Upper lobe of right lung (tissue), 1 donor: ENCODE measurements at places on chromosomes 13 and 19.

GRCh38 chr19:50552540-50552939, 15.7 kb downstream of the LRRC4B start:
- no peak for DNase-seq

DNA sequence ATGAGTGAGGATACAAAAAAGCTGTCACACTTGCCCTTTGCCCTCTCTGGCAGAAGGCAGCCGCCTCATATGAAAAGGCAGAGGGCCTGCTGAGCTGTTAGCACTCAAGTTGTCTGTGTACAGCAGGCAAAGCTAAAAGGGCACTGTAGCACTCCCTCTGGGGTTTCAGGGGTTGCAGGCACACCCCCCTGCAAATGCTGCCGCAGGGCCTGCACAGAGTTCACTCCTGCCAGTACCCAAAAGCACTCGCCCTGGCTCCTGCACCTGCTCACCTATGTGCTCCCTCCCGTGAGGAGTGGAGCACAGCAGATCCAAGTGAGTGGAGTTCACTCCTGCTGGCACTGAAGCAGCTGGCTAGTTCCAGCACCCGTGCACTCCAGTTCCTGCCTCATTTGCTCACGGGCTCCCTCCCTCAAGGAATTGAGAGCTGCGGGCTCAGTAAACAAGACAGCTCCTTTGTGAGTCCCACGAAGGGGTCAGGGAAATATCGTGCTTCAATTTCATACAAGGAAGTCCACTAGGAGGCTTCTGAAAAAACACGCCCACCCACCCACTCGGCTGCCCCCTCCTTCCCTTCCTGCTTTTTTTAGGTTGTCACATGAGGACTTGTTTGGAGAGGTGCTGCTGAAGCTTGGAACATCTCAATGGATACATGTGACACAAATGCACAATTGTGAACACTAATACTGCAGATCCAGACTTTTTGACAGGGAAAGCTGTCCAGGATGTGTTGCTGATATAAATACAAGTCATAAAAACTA, 9.9 kb upstream of the RCBTB2 start:
- peak; percentile 78 for DNase-seq

DNA sequence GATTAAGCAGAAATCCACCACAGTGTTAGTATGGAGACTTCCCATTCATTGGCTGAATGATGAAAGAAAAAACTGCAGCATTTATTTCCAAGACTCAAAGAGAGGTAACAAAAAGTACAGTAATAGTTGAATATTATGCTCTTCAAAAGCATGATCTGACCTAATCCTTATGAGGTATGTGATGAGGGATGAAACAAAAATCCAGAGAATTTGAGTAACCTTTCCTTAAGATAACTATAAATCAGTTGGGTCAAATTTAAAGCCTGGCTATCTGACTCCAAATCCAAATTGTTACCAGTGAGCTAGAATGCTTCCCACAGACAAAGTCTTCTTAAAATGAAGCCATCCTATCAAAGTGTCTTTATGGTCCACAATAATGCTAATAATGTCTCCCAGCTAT, 38.1 kb downstream of the NUFIP1 start:
- no peak for DNase-seq

DNA sequence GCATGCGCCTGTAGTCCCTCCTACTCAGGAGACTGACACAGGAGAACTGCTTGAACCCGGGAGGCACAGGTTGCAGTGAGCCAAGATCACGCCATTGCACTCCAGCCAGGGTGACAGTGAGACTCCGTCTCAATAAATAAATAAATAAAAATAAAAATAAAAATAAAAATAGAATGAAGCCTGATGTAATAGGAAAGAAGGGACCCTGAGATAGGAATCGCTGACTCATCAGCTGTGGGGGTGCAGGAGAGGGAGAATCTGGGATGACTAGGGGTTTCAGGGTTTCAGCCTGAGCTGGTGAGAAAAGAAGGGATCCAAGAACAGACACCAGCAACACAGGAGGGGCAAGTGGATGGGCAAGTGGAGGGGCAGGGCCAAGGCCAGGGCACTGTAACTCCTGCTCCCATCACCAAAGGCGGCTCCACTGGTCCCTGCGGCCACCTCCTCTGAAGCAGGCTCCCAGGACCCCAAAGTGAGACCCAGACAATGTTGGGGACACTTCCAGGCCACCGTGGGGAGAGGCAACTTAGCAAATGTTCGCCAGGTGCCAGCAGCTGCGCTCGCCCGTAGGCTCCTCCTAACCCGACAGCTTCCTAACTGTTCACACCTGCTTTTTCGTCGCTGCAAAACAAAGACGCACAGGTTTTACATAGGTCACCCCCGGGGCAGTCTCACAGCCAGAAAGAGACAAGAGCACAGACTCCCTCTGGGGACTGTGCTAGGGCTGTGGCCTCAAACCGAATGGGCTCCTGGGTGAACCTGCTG, 1.2 kb downstream of the HAUS8 start:
- DNase-seq = no peak

GRCh38 chr13:30364876-30365275, 57.4 kb upstream of the UBE2L5 start:
- DNase-seq = no peak

DNA sequence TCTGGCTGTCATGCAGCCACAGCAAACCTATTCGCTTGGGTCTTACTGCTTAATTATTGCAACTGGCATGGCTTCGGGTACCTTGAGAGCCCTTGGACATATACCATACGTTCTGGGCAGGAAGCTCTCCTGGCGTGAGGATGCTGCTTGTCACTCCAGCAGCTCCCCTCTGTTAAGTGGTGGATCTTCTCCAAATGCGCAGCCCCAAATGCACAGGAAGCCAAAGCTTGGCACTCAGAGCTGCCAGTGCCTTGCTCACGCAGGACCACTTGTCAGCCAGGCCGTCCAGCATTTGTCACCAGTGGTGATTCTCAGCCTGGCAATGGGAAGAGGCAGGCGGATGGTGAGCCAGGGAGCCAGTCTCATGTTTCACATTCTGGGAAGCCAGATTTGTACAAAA, 158.6 kb downstream of the KATNAL1 start:
- no peak for DNase-seq

- no peak for DNase-seq
Measured at GRCh38 chr13:101415358-101416174, 742 bp downstream of the NALCN start.

GRCh38 chr13:111533900-111534683, 213.7 kb downstream of the TEX29 start:
- DNase-seq = no peak

GRCh38 chr13:84864341-84864740, 934.9 kb downstream of the SLITRK6 start:
- DNase-seq = no peak

GRCh38 chr13:26390203-26390602, 136.3 kb downstream of the CDK8 start:
- no peak for DNase-seq
